ENCODE measurements at places on chromosomes 4 and X.

- no peak for DNase-seq
Measured at GRCh38 chr4:113979148-113979904, at the start of gene ARSJ. ARSJ (minus strand) TSS chr4:113979647; CDS start chr4:113978834, 813 bp downstream.

- no peak for DNase-seq
Measured at GRCh38 chr4:70801265-70801809, 38.4 kb downstream of the GRSF1 start.

- no peak for DNase-seq
Measured at GRCh38 chr4:24244663-24245490, 339.5 kb downstream of the DHX15 start.

DNA sequence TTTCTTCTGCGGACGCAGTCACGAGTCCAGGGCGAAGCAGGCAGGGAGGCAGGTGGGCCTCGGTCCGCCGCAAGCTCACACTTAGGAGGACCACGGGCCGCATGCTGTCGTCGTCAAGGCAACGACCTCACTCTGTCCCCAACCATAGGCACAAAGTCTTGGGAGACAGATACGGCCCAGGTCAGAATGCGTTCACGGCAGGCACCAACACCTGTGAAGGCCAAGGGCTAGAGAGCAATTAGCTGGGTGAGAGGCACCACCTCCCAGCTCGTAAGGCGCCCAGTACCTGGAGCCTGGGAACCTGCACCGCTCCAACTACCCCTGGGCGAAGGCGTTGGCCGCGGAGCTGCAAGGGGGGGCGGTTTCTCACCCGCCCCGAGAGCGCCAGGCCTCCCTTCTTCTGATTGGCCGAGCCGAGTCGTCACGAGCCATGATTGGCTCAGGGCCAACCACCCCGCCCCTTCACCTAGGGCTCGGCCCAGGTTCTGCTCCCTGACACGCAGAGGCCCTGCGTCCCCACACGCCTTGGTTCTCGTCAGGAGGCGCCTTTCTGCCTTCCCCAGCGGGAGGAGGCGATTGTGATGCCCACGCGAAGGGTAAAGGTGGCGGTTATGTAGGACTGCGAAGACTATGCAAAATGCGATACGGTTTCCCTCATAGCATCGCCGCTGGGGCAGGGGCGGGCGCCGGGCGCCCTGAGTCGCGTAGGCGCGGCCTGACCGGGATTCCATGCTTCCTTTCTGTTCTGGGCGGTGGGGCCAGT lies at the start of gene CDKL2:
Gene CDKL2, minus strand, starts transcription at position 355 of the 763 bp plus-strand sequence. CDS start 4,540 bp downstream, outside the sequence.
- no peak for DNase-seq

DNA sequence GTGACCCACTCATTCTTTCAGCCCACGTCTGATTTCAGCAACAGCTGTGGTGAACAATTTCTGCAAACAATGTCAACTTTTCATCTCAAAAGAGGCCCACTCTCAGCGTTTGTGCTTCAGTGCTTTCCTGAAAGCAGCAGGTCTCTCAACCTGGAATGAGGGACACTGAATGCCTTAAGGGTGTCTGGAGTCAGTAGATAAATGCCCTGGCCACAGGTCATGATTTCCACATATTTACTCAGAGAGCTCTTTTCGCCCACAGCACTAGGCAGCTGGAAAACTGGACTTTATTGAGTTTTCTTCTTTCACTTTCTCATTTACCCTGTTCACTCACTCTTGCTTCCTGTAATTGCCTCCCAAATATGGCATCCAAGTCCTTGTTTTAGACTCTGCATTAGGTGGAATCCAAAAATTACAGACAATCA lies 52.8 kb downstream of the NPFFR2 start:
- DNase-seq, result no peak

DNA sequence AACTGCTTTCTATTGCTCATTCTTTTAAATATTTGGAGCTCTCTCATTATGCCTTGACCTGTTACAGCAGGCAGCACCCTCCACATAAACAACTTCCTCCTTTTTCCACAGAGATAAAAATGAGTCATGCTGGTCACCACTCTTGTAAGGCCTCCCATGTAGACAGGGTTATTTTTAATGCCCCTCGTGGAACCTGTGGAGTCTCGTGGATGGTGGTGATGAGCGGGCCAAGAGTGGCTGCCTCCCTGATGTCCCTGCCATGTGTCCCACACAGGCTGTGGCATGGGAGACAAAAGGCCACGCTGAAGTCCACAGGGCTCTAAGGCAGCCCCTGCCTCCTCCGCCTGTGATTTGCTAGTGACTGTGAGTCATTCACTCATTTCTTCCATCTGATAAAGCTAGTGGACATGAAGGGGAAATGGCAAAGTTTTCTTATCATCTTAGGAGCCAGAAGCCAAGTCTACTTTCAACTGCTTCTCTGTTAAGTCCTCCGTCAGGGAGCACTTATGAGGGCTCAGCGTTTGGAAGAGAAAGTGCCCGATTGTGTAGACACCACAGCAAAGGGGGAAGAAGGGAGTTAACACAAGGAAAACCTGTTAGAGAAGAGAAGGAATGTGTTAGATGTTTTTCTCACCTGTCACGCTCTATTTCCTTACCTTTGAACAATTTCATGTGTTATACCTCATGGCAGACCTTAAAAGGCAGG lies 121.6 kb upstream of the FAT1 start:
- no peak for DNase-seq

DNA sequence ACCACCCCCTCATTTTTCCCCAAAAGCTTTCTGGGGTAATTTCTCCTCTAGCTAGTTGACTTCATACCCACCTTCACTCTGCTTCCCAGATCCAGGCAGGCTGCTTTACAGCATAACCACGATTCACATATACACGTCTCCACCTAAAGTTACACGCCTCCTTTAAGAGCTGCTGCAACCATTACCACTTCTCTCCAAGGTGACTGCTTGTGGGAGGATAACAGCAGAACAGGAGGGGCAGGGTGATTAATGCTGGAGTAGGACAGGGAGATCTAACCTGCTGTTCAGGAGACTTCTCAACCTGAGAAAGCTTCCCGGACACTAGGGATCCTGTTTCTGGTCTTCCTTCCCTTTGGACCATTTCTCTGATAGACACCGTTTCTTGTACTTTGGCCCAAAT lies 77.4 kb downstream of the MGST2 start:
- DNase-seq, result no peak

DNA sequence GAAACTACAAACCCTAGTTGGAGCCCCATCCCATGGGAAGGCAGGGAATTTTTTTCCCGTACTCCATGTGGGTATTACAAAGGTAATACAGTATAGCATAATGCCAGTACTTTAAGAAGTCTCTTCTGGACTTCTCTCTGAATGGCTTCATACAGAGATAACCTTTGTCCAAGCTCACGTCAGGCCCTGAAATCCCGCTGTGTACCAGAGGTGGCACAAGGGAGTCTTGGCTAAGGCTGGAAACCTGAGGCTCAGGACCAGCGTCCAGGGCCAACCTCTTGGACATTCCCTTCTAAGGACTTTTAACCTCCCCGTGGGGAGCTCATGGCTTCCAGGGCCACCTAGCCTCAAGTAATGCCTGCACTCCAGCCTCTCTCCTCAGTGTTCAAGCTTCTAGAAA lies 338.9 kb upstream of the FAM241A start:
- no peak for DNase-seq

- no peak for DNase-seq
Measured at GRCh38 chr4:189207872-189208271, 732.8 kb upstream of the FRG1 start.

DNA sequence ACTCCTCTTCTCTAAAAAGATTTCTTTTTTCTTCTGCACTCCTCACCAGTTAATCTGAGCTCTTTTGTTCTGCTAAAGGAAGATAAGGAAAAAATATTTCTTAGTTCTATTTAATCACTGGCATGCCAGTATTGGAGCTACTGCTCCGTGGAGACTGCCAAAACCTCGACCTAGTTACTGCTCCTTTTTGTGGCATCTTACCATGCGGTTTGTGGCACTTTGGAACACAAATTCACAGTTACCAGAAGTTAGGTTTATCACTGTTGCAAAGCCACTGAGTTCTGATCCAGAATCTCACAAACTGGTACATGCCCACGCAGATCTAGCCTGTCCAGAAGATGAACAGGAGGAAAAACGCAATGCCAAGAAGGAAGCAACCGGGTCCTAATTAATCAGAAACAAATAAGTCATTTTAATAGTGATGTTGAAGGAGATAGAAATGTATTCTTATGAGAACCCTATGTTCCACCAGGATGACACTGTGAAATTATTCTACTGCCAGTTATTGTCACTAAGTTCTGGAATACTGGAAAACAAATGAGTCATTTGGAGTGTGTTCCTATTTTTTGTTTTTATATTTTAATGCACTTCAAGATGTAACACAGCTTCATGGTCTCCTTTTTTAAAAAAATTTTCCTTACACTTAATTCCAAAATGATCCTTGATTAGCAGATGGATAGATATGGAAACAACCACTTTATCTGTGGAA lies 106.7 kb upstream of the GK2 start:
- no peak for DNase-seq

DNA sequence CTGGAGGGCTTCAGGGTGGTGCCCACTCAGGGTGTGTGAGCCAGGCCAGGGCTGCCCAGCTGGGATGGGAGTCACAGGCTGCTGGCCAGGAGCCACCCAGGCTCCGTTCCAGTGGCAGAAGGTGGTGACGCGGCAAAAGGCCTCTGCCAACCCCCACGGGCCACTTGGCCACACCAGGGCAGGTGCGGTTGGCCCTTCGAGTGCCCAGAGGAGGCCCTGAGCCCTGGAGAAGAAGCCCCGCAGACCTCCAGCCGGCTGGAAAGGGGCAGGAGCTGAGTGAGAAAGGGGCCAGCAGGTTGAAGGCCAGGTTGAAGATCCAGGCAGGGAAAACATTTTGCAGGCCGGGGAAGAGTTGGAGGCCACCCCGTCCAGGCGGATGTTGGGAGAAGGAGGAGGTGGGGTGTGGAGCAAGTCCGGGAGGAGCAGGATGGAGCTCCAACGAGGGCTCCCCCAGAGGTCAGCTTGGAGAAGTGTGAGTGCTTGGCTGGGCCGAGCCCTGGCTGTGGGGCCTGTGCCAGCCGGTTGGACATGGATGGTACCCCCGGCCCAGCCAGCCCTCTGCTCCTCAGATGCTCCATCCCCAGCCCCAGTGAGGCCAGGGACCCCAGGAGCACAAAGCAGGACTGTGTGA lies 2.8 kb upstream of the CPLX1 start:
- no peak for DNase-seq

- DNase-seq, result no peak
Measured at GRCh38 chr4:139735381-139736273, 70.0 kb downstream of the MGST2 start.

GRCh38 chr4:69025191-69025998 lies 70.9 kb upstream of the UGT2B7 start:
- no peak for DNase-seq

DNA sequence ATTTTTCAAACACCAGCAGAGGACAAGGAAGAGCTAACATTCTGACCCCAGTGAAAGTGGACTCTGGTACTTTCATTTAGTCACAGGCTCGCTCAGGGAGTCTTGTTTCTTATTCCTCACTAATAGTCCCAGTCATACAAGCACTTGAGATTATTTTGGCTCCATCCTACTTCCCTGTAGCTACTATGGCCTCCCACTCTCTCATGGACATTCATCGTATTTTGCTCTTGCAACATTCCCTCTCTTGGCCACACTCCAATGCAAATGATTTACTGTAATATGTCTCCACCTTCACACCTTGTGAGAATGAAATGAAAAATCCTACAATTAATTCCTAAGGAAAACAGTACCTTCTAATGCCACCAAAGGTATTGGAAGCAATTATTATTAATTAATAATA lies 21.3 kb downstream of the PLRG1 start:
- DNase-seq, result no peak

- peak; percentile 11 for DNase-seq
Measured at GRCh38 chr4:99749445-99750391, 66.9 kb upstream of the DAPP1 start.

GRCh38 chrX:1212532-1212931 lies at the start of gene CRLF2:
CRLF2 (minus strand) TSS chrX:1212649; CDS start chrX:1212634, 15 bp downstream.
- peak; percentile 59 for DNase-seq

DNA sequence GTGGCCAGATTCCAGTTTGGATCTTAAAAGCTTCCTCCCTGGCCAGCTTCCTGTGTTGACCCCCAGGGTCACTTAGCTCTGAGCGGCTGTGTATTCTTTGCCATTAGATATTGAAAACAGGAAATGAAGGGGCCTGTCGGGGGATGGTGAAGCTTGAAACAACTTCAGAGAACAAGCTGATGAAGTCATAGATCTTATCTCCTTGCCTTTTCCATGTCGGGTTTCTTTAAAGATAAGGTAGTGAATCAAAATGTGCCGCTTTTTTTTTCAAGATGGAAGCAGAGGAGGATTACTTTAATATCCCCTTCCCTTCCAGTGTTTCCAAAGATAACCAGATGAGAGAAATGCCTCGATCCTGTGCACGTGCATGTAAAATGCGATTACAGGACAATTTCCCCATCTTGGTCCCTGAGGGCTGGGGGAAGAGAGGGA lies 508.5 kb downstream of the MID1IP1 start:
- DNase-seq, result no peak

DNA sequence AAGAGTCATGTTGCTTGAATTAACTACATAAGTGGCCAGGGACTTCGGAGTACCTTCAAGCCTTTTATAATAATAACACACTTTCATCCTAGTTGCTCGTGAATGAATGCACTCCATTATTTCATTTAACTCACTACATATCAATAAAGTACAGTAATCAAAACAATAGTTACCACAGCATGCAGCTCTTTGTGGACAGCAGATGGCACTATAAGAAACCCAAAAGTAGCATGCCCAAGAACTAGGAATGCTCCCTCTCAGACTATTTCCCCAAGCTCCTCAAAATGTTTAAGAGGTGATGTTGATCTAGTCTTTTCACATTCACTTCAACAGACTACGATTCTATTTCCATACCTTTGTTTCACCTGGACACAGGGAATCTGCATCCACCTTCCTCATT lies 500.8 kb upstream of the DIAPH2 start:
- peak; percentile 3 for DNase-seq

GRCh38 chr4:145557720-145558119 lies 61.5 kb upstream of the MMAA start:
- peak; percentile 64 for DNase-seq

- no peak for DNase-seq
Measured at GRCh38 chr4:146428298-146428697, 93.4 kb downstream of the SLC10A7 start.

GRCh38 chr4:178612733-178613132 lies 1170.5 kb upstream of the AGA start:
- DNase-seq, result no peak

DNA sequence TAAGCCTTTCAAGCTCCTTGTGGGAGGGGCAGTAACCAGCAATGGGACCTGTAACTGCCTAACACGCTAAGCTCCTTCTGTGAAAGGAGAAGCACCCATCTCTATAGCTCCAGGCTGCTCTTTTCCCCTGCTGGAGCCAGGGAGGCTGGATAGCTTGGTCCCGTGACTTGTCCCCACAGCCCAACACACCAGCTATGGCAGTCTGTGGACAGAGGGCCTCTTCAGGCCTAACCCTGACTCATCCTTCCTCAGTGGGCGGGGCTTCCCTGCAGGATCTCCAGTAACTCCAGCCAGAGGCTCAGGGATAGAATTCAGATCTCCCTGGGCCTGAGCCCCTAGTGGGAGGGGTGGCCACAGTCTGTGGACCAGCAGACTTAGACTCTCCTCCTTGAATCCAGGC lies 1290.1 kb downstream of the PCDH7 start:
- no peak for DNase-seq

GRCh38 chrX:53440101-53440500 lies 5.9 kb upstream of the HSD17B10 start:
- no peak for DNase-seq
